ENCODE measurements at places on chromosomes 1 and 21.

GRCh38 chr1:58621391-58621790 is 44.3 kb upstream of the TACSTD2 start:
- no peak for DNase-seq

GRCh38 chr1:6950001-6950765 is 164.9 kb downstream of the CAMTA1 start:
- no peak for DNase-seq

- DNase-seq: no peak
These were observed 130.9 kb downstream of the FOXD2 start for GRCh38 chr1:47568763-47569162.

DNA sequence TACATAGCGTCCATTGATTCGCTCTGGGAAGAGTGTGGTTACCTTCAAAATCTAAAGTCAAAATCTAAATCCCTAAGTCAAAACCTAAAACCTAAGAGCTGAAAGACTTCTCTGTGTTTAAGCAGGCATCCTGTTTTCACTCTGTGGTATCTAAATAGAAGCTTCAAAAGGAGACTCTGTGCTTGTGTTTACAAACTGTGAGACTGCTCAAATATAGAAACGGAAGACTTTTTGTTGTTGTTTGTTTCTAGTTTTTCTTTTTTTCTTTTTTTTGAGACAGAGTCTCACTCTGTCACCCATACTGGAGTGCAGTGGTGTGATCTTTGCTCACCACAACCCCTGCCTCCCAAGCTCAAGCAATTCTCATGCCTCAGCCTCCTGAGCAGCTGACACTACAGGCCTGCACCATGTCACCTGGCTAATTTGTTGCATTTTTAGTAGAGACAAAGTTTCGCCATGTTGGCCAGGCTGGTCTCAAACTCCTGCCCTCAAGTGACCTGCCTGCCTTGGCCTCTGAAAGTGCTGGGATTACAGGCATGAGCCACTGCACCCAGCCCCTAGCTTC is 425.9 kb downstream of the SMYD3 start:
- no peak for DNase-seq

GRCh38 chr1:26999440-26999987 is 6.0 kb downstream of the TRNP1 start:
- no peak for DNase-seq

GRCh38 chr21:35528116-35529042 is 479.3 kb upstream of the RUNX1 start:
- peak; percentile 48 for DNase-seq

GRCh38 chr1:150809651-150810050 is 1.6 kb upstream of the CTSK start:
- DNase-seq: no peak

DNA sequence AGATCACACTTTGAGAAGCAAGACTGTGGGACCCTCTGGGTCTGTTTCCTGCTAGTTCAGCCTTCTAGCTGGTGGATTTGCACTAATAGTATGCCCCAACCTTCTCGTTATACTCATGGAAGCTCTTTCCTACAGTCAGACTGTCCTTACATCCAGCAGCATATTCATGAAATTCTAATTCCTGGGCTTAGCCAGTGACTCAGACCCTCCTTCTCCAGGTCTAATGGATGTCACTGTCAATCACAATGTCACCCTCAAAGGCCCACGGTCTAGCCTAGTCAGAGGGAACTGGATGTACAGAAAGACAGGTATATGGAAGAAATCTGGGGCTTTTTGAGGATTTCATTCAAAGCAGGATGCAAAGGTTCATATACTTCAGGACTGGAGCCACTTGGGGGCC is 72.4 kb downstream of the KCNJ15 start:
- no peak for DNase-seq

DNA sequence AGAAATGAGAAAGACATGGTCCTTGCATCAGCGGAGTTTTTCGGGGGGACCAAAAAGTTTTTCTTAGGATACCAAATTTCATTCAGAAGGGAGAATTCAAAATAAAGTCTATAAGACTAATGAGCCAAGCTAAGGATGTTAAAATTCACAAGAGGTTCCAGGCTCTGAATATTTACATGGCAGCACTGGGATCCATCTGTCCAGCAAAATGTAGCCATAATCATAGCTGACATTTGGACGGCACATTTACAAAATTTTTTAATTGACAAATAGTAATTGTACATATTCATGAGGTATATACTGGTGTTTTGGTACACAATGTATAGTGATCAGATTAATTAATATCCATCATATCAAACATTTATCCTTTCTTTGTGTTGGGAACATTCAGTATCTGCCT is 107.9 kb downstream of the ZNF648 start:
- no peak for DNase-seq

GRCh38 chr1:150554086-150554452 is 4.9 kb downstream of the ADAMTSL4 start:
- no peak for DNase-seq

- no peak for DNase-seq
These were observed 48.6 kb downstream of the WNT2B start for GRCh38 chr1:112557385-112557784.

- peak; percentile 91 for DNase-seq
These were observed 103.4 kb upstream of the VAMP3 start for GRCh38 chr1:7667625-7668218.

DNA sequence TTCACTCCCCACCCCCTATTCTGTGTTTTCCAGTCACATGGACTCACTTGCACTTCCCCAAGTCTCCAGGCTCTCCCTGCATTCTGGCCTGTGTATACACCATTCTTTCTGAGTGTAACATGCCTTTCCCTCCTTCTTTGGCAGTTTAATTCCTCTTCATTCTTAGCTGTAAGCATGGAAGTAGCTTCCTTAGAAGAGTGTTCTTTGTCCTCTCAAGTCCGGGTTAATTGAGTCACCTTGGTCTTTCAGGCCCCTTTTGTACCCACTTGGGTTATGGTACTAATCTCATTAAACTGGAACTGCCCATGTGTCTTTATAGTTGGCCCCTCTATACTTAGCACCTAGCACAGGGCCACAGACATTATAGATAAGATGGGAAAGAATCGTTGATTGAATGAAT is 525.3 kb upstream of the ADGRL4 start:
- DNase-seq: no peak

DNA sequence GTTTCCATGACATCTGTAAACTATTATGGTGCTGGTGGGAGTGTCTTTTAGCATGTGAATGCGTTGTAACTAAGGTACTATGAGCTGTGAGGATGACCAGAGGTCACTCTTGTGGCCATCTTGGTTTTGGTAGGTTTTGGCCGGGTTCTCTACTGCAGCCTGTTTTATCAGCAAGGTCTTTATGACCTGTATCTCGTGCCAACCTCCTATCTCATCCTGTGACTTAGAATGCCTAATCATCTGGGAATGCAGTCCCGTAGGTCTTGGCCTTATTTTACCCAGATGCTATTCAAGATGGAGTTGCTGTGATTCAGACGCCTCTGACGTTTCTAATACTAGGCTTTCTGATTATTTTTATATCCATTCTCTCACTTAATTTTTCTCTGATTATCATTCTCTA is 9.4 kb downstream of the NCAM2 start:
- no peak for DNase-seq

DNA sequence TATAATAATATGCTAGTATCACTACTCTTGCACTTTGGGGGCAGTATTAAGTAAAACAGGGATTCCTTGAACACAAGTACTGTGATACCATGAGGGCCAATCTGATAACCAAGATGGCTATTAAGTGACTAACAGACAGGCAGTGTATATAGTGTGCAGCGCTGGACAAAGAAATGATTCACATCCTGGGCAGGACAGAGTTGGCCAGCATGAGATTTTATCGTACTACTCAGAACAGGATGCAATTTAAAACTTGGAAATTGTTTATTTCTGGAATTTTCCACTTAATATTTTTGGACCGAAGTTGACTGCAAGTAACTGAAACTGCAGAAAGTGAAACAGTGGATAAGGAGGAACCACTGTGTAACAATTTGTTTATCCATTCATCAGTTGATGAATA is 74.6 kb downstream of the DNTTIP2 start:
- DNase-seq: no peak

DNA sequence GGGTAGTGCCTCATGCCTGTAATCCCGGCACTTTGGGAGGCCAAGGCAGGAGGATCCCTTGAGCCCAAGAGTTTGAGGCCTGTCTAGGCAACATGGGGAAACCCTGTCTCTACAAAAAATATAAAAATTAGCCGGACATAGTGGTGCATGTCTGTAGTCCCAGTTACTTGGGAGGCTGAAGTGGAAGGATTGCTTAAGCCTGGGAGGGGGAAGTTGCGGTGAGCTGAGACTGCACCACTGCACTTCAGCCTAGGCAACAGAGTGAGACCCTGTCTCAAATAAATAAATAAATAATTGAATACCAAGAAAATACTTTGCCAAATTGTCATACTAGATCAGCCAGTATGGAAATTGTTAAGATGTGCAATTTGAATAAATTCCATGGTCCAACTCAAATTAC is 5.9 kb upstream of the RBBP5 start:
- no peak for DNase-seq

- no peak for DNase-seq
These were observed 1064.9 kb downstream of the TTLL7 start for GRCh38 chr1:82934074-82934473.

DNA sequence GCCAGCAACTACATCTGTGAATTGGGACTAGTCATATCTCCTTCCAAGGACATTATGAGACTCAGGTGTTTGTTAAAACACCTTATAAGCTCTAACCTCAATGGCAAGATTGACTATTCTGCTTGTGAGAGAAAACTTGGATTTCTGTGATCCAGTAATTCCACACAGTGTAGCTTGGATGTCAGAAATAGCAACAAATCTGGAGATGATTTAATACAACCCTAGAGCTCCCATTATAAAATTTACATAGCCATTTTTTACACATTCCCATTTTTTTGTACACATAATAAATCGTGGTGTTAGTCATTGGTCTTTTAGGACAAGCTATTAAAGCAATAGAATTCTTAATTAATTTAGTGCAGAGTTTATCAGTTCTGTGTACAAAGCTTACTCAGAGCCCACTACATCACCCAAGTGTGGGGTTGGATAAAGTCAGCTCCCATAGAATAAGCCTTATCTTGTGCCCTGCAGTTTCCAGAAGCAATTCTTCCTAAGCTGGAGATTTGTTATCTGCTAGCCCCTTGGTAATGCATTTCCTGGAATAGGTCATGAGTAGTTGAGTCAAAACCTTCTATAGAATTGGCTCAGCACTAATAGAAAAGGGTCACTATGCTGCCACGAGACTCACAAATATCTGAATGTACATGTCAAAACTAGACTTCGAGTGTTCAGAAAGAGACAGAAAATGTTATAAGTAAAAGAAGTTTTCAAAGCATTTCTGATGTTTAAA is 434.0 kb upstream of the RUNX1 start:
- DNase-seq: no peak

DNA sequence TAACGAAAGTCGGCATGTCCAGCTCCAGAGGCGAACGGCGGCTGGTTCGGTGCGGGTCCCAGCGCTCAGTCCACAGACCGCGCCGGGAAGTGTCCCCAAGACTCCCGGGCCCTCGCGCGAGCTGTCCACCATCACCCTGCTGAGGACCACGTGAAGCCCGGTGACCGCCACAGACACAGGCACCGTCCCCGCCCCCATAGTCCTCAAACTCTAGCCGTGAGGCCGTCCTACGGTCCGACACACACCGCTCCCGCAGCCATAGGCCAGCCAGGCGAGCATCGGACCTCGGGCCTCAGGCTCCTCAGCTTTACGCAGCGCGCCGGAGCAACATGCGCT is 535 bp downstream of the SETD4 start:
- DNase-seq: peak; percentile 39

GRCh38 chr1:59354709-59355337 is 57.9 kb downstream of the FGGY start:
- peak; percentile 35 for DNase-seq

DNA sequence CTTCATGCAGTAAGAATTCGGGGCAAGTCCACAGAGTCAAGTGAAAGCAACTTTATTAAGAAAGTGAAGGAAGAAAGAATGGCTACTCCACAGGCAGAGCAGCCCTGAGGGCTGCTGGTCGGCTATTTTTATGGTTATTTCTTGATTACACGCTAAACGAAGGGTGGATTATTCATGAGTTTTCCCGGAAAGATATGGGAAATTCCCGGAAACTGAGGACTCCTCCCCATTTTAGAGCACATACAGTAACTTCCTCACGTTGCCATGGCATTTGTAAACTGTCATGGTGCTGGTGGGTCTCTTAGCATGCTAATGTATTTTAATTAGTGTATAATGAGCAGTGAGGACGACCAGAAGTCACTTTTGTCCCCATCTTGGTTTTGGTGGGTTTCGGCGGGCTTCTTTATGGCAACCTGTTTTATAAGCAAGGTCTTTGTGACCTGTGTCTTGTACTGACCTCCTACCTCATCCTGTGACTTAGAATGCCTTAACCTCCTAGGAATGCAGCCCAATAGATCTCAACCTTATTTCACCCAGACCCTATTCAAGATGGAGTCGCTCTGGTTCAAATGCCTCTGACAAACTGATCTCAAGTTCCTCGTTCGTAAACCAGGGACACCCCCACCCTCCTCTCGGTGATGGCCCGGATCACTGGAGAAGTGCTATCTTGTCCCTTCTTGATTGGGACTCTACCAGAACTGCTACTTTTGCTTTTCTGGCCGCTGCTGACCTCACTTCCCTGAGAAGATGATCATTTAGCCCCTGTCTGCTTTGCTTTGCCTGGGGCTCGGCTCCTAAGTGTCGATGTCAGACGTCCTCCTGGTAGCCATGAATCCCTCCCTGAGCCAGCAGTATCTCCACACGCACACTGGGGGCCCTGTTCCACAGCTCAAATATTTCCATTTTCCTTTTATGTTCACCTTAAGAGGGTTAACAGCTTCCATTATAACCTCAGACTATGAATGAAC is 48.8 kb downstream of the CLSTN1 start:
- DNase-seq: no peak

GRCh38 chr1:199273837-199274379 is 635.1 kb downstream of the PTPRC start:
- DNase-seq: no peak

- DNase-seq: no peak
These were observed 19.2 kb downstream of the RIMS3 start for GRCh38 chr1:40646315-40646714.

DNA sequence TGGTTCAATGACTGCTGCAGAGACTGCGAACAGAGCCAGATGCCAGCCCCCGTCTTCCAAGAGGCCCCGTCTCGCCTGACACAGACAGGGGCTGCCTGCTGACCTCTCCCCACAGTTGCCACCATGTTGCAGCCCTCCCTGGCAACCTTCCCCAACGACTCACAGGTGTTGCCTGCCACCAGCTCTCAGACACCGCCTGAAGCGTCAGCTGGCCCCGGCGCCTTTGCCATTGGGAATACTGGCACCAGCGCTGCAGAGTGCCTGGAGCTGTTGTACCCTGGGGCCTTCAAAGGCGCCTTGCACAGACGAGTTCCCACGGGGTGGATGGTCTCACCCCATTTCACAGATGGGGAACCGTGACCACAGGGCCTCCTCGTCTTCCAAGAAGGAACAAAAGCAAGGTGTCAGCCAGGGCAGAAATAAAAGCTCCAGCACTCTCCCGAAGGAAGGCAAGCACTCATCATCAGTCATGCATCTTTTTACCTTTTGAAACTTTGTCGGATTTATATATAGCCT is 167.0 kb downstream of the ADSS2 start:
- DNase-seq: no peak

- DNase-seq: no peak
These were observed 38.9 kb downstream of the ALG14 start for GRCh38 chr1:95033843-95034242.

- no peak for DNase-seq
These were observed 56.1 kb downstream of the HSF2BP start for GRCh38 chr21:43603233-43603626.
